Fibroblast of the conjunctiva (primary cell): ENCODE measurements at places on chromosomes 6 and 20.

DNA sequence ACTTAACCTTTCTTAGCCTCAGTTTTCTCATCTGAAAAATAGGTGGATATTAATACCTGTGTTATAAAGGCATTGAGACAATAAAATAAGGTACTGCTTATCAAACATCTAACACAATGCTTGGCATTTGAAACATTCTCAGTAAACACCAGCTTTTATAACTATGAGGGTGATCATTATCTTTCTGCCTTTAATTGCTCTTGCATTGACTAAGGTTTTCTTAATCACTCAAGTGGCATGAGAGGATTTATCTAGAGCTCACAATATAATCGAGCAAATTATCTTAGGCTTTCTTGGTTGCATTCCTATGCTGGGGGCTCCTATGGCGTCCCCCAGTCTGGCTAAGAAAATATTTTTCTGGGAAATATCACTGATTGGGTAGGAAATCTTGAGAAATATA is 716.4 kb upstream of the MARCKS start:
- no peak for DNase-seq

DNA sequence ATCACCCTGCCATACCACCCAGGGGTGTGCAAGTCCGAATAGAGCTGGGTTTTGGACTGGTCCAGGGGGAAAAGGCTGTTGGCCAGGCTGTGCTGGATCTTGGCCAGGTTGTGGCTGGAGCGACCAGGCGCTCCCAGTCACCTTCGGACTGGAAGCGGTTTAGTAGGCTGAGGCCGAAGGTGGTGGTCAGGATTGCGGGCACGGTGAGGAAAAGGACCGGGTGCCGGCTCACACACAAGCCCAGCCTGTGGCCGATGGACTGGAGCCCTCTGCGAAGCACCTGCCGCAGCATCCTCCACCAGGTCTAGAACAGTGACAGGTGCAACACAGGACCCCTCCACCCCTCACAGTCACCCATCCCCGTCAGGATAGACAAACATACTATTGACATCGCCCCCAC is 590.6 kb upstream of the PTCHD4 start:
- DNase-seq, result no peak

DNA sequence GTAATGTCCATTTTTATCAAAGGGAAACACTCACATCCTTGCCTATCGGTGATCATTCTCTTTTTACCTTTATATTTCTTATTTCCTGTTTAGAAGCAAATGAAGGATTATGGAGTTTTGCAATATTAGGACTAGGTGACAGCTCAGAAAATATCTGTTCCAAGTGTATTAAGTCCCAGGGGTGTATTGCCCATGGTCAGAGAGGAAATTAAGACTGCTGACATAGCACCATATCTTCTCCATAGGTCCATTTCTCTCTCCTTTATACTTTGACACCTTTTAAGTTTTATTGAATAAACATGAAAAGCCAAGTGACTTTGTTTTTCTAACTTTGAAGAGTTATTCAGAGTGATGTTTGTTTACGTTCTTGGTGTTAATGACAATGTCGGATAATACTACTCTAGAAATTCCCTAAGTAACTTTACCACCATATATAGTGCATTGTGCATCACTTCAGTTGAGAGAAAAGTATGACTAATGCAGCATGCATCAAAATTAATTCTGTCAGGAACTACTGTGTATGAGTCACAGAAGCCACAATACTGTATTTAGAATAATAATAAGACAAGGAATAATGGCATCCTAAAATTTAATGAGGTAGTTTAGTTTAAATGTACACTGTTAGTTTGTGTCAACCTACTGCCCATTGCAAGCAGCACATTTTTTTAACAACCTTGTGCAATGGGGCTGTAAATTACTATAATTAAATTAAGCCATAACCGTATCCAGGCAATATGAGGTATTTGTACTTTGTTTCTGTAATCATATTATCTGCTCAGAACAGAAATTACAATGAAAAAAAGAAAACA is 474.4 kb upstream of the RNF217 start:
- DNase-seq, result no peak

- DNase-seq, result no peak
These were observed 41.2 kb upstream of the POLR1H start for GRCh38 chr6:30019819-30020218.

DNA sequence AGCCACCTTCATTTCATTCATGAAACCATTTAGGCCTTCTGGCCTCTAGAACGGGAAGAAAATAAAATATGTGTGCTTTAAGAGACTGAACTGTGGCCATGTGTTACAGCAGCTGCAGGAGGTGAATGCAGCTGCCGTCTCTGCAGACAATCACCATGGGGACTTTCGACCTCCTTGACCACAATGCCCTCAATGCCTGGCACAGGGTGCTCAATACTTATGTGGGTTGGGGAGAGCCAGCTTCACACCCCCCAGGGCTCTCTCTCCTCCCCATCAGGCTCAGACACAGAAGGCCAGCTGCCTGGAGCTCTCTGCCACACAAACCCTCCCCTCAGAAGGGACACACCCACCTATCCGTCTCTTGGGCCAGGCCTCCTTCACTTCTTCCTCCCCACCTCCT is 43.5 kb downstream of the ANKRD60 start:
- no peak for DNase-seq

GRCh38 chr6:33407132-33407718 is 3.6 kb upstream of the PHF1 start:
- DNase-seq, result no peak

DNA sequence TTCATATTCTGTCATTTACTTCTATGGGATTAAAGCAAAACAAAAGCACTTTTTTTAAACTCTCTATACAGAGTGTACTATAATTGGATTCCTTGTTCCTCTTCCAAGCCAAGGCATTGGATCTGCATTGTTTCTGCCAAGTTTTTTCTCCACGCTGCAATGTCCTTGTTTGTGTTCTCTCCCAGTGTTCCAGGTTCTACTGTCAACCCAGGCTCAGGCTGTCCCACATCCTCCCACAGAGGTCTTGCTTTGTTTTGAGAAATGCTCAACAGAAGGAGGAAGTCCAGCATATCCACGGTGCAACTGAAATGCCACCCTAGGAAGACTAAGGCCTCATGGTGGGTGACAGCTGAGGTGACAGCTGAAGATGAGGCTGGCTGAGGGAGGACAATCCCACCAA is 287.1 kb upstream of the PRDM1 start:
- DNase-seq, result no peak

DNA sequence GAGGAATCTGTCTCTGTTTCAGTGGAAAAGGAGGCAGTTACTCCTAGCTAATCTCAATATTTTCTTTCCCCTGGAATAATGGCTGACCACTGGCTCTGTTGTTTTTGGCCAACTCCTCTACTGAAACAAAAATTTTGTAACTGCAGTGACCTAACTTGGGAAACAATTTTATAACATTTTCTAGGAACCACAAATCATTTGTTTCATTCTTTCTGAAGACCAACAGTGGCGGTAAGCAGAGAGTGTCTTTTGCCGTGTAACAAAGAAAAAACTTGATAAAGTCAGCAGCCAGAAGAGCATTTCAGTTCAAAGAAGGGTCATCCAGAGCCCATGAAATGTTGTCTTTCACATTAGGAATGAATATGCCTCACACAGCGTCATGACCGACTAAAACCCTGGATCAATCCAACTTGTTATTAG is 11.8 kb upstream of the BFSP1 start:
- DNase-seq, result peak; percentile 32

DNA sequence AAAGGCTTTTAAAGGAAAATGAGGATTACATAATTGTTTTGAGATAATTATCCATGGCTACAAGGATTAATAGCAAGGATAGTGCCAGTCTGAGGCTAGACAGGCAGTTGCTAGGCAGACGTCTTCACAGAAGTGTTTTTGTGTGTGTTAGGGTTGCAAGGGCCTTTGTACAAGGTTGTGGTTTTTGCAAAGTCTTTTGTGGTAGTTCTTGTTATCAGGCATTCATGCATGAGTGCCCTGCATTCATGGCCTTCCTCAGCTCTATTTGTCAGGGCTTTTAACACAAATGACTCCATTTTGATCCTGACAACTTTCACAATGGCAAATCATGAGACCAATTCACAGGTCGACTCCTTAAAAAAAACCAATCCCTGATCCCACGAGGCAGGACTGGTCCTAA is 68.1 kb upstream of the TXNDC5 start:
- DNase-seq, result no peak

GRCh38 chr20:50083034-50083433 is 29.9 kb downstream of the UBE2V1 start:
- DNase-seq, result no peak

- no peak for DNase-seq
These were observed 40.5 kb downstream of the SNAI1 start for GRCh38 chr20:50023116-50023805.
